ENCODE measurements at places on chromosomes 1 and 21. TPM values are rescaled to one million over a fixed set of nuclear protein-coding genes. Genes with fewer than 3 reads are reported as not detected.

GRCh38 chr1:5798151-5798730 is 194.0 kb downstream of the NPHP4 start:
- DNase-seq = no peak

GRCh38 chr1:26749458-26749857 is 38.3 kb upstream of the PIGV start:
- DNase-seq = no peak

DNA sequence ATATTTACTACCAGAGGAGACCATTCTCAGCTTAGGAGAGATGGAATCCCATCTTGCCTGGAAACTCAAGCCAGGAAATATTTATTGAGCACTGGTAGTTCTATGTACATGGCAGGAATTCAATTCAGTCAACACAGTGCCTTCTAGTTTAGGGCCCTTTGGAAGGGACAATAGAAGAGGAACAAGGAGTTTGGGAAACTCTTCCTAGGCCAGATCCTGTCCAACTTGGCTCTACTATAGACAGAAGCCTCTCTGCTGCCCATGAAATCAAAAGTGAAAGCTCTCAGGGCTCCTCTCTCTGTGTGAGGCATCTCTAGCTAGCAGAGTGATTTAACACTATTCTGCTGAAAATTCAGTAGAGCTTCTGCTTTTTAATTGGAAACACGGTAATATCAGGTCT is 244.6 kb upstream of the MAP1LC3C start:
- DNase-seq = no peak

DNA sequence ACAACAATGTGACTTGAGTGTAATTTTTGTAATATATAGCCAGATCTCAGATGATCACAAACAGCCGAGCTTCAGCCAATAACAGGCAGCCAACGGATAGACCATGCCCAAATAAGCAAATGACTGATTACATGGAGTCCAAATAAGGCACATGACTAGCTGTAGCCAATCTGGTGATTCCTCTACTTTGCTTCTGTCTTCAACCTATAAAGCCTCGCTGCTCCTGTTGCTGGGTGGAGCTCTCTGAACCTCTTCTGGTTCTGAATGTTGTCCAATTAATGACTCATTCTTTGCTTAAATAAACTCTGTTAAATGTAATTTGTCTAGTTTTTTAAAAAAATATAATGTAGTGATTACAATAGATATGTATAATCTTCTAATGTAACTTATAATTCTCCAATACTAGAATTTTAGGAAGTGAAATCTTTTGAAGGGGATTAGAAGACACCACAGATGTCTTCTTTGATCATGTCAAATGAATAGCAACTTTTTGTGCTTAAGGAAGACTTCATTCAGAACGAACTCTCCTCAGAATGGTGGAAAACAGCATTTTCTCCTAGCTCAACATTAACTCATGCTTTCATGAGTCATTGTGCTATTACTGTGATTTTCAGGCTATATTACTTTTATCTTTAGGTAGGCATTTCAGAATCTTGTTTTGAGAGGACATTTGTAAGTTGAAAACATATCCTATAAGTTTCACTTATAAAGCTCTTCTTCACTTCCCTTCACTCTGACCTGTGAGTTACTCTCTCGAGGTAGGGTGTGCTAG is 857.8 kb upstream of the B3GALT2 start:
- DNase-seq = no peak

DNA sequence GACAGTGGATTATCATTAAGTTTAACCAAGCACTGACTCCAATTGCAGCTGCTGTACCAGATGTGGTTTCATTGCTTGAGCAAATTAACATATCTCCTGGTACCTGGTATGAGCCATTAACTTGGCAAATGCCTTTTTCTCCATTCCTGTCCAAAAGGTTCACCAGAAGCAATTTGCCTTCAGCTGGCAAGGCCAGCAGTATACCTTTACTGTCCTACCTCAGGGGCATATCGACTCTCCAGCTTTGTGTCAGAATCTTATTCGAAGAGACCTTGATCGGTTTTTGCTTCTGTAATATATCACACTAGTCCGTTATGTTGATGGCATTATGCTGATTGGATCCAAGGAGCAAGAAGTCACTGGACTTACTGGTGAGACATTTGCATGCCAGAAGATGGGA is 9.5 kb upstream of the GTF2B start:
- DNase-seq = no peak

DNA sequence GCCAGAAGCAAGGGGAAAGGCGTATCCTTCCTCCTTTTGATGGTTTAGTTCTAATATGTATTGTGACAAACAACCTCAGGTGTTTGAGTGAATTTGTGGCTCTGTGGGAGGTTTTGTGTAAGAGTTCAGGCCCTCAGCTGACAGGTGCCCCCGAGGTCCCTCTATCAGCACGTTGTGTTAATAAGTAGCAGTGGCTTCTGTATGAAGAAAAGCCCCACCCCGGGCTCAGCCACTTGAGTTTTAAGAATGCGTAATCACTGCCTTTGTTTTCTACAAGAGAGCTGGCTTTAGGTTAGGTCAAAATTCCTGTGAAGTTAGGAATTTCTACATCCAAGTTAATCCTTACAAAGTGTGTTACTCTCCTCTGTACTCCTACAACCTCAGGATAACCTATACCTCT is 92.4 kb upstream of the PGBD5 start:
- no peak for DNase-seq

DNA sequence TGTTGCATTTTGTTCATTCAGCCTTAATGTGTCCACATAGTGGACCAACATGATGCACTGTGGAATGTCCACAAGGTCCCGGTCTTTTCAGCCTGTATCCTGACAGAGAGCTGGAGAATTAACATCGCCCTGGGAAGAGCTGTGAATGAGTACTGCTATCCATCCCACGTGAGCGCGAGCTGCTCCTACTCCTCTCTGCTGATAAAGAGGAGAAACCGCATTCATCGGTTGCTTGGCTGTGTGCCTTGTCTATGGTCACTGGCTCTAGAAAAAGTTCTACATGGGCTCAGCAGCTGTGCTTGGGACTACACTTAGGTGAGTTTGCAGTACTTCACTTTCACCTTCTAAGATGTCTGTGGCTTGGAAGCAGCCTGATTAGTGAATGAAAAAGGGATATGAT is 31.1 kb upstream of the IGSF5 start:
- no peak for DNase-seq

DNA sequence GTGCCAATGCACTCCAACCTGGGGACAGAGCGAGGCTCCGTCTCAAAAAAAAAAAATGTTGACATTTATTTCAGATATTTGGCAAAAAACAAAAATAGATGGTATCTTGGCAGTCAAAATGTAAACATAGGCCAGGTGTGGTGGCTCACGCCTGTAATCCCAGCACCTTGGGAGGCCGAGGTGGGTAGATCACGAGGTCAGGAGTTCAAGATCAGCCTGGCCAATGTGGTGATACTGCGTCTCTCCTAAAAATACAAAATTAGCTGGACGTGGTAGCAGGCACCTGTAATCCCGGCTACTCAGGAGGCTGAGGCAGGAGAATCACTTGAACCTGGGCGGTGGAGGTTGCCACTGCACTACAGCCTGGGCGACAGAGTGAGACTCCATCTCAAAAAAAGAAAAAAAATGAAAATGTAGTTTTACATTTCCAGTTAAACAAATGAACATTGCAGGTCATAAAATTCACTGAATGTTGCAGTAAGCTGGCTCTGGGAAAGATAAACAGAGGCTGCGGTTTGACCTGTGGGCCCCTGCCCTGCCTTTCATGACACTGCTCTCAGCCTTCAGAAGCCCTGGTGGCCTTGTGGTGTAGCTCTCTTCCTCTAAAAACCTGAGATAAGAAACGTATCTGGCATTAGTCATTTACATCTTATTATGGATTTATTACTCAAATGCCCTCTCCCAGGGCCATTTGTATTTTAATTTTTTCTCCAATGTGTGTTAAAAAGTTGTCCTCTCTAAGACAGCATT is 12.2 kb upstream of the SLC44A3 start:
- no peak for DNase-seq

DNA sequence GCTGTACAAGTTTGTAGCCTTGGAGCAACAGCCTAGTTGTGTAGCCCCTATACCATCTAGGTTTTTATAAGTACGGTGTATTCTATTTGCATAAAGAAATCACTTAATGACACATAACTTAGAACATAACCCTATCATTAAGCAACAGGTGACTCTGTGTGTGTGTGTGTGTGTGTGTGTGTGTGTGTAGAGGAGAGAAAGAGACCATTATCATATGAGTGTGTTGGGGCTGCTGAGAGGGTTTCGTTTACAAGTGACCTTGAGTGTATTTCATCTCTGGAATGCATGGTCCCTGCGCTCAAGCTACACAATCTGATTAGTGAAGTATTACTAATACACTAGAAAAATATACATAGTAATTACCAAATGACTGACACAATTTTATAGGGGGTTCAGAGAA is 115.1 kb downstream of the RABGAP1L start:
- no peak for DNase-seq

- DNase-seq = no peak
Measured at GRCh38 chr1:247357781-247358211, 26.1 kb upstream of the ZNF496 start.

GRCh38 chr1:22216966-22217365 is 74.1 kb upstream of the WNT4 start:
- DNase-seq = no peak

DNA sequence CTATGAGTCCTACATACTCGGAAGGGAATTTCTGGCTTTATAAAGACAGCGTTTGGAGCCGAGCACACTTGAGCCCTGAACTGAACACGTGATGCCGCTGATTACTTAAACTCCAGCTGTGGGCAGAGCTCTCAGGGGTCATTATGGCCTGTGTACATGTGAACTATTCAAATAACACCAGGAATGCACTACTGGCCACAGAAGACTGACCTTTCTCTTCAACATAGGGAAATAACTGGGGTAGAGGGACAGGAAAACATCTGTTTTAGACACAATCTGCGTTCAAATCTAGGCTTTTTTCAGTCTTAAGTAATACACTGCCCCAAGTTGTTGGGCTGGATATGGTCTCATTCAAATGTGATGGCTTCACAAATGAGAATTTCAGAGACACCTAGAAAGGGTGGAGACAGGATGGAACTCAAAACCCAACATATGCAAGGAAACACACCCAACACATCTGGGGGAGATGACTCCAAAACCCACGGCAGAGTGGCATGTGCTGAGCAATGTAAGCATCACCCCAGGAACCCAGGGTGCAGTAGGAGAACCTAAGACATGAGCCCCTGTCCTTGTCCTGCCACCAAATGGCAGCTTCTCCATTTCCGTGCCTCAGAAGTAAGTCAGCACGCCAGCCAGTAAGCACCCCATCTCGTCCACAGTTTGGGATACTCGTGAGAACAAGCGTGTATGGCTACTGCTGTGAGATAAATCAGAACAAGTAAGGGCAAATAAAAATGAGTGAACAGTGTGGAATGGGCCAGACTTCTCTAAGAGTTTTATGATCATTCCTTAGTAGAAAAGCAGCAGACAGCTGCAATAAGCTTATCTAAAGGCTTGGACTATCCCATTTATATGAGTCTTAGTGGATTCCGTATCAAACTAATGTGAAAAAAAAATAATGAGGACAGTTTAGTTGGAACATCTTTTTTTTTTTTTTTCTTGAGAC is 24.9 kb downstream of the NID1 start:
- DNase-seq = no peak

DNA sequence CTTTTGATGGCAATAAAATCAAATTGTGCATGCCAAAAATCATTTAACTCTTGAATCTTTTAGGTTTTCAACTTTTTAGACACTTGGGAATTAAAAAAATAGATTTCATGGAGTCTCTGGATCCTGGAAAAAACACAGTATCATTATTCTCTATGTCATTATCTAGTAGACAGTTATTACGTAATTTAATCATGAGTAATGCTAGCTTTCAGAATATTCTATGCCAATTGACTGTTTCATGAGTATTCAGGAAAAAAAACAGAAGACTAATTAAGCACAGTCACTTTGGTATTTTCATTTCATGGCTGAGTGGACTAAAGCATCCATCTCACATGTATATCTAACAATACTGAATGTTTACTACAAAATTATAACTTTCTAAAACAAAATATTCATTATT is 44.0 kb downstream of the ODF2L start:
- DNase-seq = no peak

DNA sequence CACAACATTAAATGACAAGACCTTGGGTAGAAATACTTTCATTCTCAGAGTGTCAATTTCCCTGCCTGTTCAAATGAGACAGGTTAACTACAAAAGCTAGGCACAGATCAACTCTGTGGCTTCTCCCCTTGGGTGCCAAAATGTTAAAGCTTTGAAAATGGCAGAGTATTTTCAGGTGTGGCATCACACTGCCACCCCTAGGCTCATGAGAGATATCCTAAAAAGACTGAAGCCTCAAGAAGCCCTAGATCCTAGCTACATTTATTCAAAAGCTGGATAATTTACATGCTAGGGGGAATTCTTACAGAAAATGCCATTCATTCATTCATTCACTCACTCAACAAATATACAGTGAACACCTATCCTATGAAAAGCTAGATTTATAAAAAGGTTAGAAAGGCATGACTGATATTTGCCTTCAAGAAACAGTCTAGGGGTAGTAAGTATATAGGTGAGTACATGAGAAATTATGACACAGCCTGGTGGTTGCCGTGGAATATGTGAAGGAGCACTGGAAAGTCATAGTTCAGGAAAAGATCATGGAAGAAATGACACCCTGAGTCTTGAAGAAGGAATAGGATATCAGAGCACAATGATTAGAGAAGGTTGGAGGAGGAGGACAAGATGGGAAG is 15.9 kb upstream of the RAB4A start:
- DNase-seq = no peak

DNA sequence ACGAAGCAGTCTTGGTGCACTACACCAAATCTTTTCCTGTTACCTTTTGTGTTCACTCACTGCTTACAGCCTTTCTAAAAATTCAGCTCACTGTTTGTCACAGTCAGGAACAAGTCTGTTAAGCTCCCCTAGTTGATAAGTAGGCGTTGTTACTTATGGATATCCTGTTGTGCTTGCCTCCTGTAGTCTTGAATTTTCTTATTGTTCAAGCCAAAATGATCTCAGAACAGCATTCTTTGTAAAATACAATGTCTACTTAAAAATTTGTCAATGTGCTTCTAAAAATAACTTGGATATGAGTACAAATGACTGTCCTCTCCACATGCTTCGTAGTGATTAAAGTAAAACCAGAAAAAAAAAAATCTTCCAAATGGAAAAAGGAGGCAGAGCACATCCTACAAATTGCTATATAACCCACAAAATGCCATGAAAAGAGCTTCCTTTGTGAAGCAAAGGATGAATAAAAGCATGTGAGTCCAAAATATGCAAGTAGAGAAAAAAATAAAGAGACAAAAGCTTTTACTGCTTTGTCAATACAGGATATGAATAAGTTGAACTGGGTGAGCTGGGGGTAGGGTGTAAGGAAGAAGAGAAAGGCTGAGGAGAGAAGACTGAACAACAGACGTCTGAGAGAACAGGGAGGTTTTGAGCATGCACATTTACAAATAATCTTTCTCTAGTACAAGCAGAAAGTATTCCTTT is 228.9 kb upstream of the ADGRL4 start:
- no peak for DNase-seq

- DNase-seq = no peak
Measured at GRCh38 chr1:66747501-66747900, 4.8 kb upstream of the DYNLT5 start.

The SYDE2 gene
- 0.83 TPM for total RNA-seq

The RIMS3 gene
- total RNA-seq = 1.5 TPM

The TMEM61 gene
- not detected for total RNA-seq

The LRRIQ3 gene
- 0.31 TPM for total RNA-seq

The HECTD3 gene
- 22.2 TPM for total RNA-seq

The MSH4 gene
- total RNA-seq = 0.54 TPM

The MATN1 gene
- total RNA-seq = 0.70 TPM

The SPRR2A gene
- total RNA-seq = not detected

The ZSWIM5 gene
- total RNA-seq = 0.15 TPM

Data from activated T-helper 1 cell treated with anti-CD3 and anti-CD28 coated beads, Interleukin-12 subunit alpha, Interleukin-12 subunit beta, Interleukin-2, Interleukin-4 antibody, amounts not matched to agents 30 ng/mL and 10 ng/mL and 1 ng/mL, durations not matched to agents 14 hours and 24 hours and 36 hours (primary cell).